ENCODE measurements at places on chromosomes 6 and 20.

DNA sequence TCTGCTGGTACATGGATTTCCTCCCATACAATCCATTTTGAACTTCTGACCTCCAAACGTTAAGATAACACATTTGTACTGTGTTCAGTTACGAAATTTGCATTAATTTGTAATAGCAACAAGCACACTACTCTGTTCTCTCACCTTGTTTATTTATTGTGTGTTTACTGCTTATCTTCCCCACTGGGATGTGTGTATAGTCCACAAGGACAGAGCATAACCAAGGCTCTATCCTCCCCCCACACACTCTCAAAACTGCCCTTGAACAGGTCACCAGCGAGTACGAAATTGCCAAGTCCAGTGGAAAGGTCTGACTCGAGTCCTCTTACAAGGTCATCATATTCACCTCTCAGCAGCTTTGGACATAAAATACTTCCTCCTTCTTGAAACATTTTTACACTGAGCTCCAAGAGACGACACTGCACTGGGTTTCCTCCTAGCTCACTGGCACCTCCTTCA, 18.6 kb downstream of the ADTRP start:
- DNase-seq = no peak

DNA sequence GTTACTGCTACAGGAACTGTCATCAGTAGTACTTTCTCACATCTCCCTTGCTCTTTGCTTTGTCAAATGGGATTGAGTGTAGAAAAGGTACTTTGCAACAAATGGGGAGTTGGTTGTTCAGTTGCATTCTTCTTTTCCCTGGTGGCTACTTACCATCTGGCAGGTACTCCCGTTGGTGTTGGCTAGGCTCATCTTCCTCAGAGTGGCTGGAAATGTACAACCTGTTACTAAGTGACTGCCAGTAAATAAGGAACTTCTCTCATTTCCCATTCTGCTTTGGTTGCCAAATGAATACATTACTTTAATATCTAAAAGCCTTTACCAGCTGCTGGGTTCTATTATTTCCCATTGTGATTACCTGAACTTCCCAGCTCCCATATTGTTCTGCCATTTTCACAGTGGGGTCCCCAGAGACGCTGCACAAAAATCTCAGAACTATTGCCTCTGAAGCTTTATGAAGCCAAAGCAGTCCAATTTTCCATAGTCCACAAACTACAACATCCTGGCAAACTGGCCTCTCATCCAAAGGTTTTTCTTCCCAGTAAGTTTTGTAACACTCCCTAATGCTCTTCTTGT, 229.7 kb upstream of the HTR1E start:
- DNase-seq = no peak

GRCh38 chr6:134575221-134575620, 257.3 kb upstream of the SGK1 start:
- no peak for DNase-seq

DNA sequence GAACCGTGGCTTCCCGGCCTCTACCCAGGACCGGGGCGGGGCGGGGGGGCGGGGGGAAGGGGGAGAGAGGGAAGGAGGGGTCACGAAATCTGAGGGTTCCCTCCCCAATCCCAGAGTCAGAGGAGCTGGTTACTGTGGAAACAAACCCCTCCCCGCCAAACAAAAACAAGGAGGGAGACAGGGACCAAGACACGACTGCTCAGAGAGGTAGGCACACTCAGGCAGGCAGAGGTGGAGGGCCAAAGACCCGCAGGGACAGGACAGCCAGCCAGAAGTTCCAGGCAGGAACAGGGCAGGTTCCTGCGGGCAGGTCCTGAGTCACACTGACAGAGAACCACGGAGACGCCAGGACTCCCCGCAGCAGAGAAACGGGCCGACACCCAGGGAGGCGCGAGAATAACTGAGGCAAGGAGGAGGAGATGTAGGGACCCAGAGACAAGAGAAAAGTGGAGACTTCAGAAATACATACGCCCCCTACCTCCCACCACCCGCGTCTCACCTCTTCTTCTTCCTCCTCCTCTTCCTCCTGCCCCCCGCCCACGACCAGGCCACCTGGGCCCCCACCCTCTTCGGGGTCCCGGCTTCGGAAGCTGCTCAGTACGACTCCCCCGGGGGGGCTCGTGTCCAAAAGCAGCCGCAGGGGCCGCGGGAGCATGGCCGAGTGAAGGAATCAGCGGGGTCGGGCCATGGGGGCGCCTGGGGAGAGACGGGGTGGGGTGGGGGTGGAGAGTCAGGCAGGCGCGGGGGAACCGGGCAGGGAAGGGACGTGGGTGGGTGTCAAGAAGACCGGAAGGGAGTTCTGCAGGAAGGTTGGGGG, 578 bp downstream of the RGL2 start:
- no peak for DNase-seq

DNA sequence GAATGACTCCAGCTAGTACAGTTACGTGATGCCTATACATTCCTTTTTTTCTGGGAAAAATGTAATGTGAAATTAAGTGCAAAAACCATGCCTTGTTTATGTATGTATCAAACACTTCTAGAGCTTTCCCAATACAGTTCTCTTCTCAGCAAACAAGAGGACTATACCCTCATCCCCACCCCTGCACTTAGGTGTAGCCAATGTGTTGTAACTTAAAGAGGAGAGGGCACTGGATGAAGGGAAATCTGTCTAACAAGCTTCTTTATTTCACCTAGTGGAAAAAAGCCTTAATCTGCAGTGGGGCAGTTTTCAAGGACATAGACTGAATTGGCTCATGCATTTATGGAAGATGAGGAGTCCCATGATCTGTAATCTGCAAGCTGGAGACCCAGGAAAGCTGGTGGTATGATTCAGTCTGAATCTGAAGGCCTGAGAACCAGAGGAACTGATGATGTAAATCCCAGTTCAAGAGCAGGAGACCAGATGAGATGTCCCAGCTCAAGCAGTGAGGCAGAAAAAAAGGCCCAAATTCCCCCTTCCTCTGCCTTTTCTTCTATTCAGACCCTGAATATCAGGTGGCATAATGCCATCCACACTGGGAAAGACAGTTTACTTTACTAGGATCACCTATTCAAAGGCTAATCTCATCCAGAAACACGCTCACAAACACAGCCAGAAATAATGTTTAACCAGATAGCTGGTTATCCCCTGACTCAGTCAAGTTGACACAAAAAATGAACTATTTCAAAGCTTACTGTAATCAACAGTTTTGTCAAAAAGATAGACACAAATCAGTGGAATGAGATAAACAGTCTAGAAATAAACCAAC, 25.8 kb upstream of the SLC17A3 start:
- no peak for DNase-seq

- no peak for DNase-seq
These were observed 283.1 kb downstream of the UTRN start for GRCh38 chr6:144568241-144568640.

DNA sequence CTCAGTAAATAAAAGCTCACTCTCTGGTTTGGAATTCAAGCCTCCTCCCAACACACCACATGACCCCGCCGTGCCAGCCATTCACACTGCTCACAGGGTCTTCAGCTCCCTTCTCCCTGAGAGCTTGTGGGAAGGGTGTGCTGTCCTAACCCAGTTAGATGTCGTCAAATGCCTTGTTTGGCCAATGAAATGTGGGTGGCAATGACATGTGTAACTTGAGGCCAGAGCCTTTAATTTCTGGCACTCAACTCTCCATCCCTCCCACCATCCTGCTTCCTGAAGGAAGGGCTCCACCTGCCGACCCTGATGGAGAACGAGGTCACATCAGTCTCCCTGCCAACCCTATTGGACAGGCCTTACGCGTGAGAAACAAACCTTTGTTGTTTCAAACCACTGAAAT, 224.5 kb upstream of the AGPAT4 start:
- DNase-seq = no peak

- no peak for DNase-seq
These were observed 31.3 kb downstream of the KIAA0319 start for GRCh38 chr6:24614648-24615047.

DNA sequence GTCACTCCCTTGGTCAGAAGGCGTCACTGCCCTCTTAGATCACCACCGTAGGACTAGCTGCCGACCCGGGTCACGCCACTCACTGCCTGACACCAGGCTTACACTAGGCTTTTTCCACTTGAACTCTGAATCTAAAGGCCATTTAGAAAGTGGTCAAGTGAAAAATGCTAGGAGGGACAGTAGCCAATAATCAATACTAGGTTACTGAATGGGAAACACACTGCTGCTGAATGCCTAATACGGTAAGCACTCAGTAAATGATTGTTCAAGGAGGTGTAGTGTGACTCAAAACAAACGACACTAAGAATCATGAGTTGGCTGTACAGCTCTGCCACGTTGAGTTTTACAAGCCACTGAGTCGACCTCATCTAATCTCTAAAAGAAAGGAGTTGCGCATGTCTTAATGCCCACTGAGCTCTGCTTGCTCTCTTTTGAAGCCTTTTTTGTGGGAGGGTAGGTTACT, 760 bp upstream of the IBTK start:
- DNase-seq = no peak

GRCh38 chr20:51376111-51376510, 166.4 kb downstream of the NFATC2 start:
- no peak for DNase-seq

DNA sequence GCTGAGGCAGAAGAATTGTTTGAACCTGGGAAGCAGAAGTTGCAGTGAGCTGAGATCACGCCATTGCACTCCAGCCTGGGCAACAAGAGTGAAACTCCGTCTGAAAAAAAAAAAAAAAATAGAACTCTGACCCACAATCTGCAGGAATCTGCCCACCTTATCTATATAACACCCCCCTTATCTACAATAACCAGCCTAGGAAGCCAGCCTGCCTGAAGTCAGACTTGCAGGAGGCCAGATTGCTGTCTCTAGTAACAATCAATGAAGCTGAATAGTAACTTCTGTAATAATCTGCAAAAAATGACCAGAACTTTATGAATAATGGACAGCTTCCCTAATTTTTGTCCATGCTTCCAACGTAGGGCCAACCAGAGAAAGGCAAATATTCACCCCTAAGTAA, 352.5 kb downstream of the CD83 start:
- no peak for DNase-seq

GRCh38 chr20:11755071-11755841, 162.4 kb upstream of the BTBD3 start:
- no peak for DNase-seq

- no peak for DNase-seq
These were observed 94.4 kb downstream of the TOX2 start for GRCh38 chr20:44008806-44009678.

DNA sequence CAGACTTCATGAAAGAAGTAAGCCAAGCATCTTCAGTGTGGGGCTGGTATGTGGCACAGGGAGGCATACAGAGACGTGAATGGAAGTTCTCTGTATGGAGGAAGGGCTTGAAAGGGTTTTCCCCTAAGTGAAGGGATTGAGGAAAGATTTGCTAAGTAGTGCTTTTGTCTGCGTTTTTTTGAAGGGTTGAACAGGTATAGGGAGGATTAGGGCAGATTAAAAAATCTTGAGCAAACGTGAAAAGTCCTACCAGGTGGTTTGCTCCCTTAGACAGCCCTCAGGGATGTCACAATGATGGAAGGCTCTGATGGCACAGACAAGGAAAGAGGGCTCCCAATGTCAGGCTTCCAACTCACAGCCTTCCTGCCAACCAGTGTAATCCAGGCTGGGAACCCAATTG, 181.7 kb upstream of the TAB2 start:
- no peak for DNase-seq

GRCh38 chr6:166779963-166780683, 153.1 kb upstream of the RPS6KA2 start:
- DNase-seq = no peak

- DNase-seq = no peak
These were observed 8.5 kb downstream of the TP53INP2 start for GRCh38 chr20:34712525-34713192.

DNA sequence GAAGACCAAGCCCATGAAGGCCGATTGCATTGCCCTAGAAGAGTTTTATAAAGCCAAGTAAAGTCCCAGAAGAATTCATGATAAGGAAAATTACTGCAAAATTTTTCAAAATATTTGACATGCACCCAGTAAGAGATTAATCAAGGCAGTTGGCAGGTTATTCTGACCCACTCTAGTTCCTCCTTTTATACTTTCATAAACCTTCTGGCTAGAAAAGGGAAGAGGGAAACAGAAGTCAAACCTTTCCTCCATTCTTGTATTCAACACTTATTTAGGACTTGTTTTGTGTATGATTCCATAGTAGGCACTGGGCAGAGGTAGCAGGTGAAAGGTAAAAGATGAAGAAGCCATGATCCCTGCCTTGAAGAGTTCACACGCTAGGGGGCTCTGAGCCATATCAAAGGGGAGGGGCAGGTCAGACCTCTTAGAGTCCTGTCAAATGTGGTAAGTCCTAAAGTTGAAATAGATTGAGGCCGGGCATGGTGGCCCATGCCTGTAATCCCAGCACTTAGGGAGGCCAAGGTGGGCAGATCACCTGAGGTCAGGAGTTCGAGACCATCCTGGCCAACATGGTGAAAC, 85.4 kb downstream of the NDUFAF5 start:
- DNase-seq = no peak

DNA sequence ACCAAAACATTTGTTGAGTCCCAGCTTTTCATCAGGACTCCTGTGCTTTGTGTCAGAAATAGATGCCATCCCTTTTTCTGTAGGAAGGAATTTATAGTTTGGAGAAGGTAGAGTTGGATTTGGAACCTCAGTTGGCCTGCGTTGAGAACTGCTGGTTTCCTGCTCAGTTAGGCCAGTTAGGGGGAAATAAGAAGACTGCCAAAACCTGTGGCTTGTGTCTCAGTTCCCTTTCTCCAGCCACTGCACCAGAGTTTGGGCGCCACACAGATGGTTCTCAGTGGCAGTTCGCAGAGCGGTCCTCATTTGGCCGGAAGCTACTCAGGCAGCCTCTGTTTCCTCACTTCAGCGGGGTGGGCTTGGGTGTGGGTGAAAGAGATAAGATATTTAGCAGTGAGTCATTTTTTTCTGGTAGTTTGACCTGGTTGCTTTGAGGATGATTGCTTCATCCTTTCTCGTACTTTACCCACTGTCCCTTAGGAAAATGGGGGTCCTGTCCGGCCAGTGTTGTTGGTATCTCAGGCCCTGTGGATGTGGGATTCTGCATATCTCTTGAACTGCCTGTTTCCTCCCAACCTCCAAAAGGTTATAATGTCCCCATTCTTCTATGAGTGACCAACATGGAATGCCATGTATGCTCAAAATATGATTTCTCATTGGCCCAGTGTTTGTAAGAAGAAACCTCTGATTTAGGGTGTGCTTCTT, 53.7 kb downstream of the JARID2 start:
- peak; percentile 40 for DNase-seq

GRCh38 chr6:140909625-140910024, 1223.1 kb upstream of the GJE1 start:
- no peak for DNase-seq

- DNase-seq = no peak
These were observed 12.2 kb downstream of the NFKBIL1 start for GRCh38 chr6:31559606-31559957.

All from stimulated activated CD8-positive, alpha-beta memory T cell treated with anti-CD3 and anti-CD28 coated beads, Interleukin-4, amount 100 ng/mL, for 4 hours (primary cell).